Cerebellum (tissue), 4 donors: ENCODE measurements at places on chromosomes 16 and 17. TPM values are rescaled to one million over a fixed set of nuclear protein-coding genes. Genes with fewer than 3 reads are reported as not detected.

Gene CTRL
- total RNA-seq = 2.9 TPM

Gene XYLT1
- total RNA-seq = 42.9 TPM

Gene TBC1D3I
- total RNA-seq = not detected

Gene ZP2
- total RNA-seq = 0.64 TPM

Gene KRT17
- total RNA-seq = 0.27 TPM

Gene TPSAB1
- 0.27 TPM for total RNA-seq

- DNase-seq = no peak
Measured at GRCh38 chr16:12143447-12144172, 167.1 kb downstream of the SNX29 start.

- no peak for DNase-seq
Measured at GRCh38 chr16:62079236-62079635, 43.0 kb upstream of the CDH8 start.

DNA sequence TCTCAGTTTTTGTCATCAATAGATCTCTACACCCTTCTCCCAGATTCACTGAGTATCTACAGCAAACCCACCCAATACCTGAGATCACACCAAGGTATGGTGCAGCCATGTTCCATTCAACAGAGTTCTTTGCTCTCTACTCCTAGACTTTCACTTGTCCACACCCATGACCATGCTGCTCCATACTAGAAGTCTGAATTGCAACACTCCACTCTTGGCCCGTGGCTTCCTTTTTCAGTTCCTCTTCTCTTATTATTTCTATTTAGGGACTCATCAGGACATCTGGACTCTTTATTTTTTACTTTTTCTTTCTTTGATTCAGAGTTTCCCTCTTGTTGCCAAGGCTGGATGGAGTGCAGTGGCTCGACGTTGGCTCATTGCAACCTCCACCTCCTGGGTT is 37.1 kb downstream of the YWHAE start:
- no peak for DNase-seq

DNA sequence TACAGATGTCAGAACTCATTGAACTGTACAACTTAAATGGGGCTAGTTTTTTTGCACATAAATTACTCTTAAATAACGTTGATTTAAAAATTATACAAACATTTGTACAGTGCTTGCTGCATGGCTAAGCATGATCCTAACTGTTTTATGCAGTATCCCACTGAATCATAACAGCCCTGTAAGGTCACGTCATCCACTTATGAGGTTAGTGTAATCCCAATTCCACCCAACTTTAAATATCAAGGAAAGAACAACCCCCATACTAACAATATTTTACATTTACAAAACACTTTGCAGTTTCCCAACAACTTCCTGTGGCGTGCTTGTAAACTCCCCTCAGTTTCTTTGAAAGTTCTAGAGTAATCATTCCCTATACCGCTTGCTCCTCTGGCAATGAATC is 190.1 kb upstream of the SALL1 start:
- DNase-seq = no peak

- no peak for DNase-seq
Measured at GRCh38 chr16:55836158-55836611, 3.3 kb upstream of the CES1 start.

DNA sequence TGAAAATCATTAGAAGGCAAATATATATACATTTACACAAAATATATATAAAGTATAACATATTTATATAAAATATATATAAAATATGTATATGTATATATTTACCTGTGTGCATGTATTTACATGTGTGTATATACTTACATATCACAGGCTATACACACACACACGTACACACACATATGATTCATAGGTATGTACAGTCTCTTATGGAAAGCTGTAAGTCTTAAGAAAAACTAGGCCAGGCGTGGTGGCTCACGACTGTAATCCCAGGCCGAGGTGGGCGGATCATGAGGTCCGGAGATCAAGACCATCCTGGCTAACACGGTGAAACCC is 14.7 kb downstream of the TOM1L2 start:
- no peak for DNase-seq

DNA sequence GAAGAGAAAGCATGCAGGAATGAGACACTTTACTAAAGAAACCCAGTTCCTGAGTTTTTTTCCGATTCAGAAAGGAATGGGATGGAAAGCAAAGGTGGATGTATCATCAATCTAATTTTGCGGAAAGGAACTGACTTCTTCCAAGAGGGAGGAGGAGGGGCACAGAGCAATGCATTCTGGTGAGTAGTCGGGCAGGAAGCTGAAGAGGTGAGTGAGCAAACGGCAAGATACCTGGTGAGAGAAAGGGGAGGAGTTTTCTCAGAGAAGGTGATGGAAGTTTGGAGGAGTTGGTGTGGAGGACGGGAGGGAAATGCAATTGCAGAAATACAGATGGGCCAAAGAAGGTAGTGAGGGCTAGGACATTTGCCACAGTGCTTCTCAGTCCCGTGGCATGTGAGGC is 713.2 kb downstream of the KCNJ2 start:
- no peak for DNase-seq

- DNase-seq = no peak
Measured at GRCh38 chr17:13420418-13420826, 181.3 kb downstream of the HS3ST3A1 start.

DNA sequence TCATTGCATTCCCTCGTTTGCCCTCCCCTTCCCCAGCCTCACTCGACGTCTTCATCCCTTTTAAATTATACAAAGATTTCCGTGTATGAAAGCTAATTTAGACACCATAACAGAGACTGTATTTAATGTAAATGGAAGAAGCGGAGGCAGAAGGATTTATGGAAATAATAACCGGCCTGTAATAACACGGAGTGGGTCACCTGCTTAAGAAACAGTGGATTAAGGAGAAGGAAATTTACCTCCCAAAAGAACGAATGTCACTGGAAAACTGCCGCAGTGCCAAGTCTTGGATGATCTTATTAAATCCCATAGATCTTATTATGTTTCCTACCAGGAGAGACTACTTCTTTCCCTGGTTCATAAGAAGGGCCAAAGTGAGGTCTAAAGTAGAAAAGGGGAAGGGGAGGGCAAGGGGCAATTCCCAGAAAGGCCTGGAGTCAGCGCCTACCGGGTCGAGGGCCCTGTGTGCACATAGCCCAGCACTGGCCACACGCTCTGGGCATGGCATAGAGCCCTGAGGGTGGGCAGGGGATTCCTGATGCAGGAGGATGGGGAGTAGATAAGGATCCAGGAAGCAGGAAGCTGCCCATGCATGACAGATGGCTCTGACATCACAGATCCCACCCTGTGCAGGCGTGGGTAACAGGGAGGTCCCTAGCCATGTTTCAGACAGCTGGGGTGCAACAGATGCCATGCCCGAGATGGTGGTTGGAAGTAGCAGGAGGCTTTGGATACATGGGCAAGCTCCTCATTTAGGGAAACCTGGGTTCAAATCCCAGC is 56.2 kb upstream of the RPL38 start:
- DNase-seq = no peak

DNA sequence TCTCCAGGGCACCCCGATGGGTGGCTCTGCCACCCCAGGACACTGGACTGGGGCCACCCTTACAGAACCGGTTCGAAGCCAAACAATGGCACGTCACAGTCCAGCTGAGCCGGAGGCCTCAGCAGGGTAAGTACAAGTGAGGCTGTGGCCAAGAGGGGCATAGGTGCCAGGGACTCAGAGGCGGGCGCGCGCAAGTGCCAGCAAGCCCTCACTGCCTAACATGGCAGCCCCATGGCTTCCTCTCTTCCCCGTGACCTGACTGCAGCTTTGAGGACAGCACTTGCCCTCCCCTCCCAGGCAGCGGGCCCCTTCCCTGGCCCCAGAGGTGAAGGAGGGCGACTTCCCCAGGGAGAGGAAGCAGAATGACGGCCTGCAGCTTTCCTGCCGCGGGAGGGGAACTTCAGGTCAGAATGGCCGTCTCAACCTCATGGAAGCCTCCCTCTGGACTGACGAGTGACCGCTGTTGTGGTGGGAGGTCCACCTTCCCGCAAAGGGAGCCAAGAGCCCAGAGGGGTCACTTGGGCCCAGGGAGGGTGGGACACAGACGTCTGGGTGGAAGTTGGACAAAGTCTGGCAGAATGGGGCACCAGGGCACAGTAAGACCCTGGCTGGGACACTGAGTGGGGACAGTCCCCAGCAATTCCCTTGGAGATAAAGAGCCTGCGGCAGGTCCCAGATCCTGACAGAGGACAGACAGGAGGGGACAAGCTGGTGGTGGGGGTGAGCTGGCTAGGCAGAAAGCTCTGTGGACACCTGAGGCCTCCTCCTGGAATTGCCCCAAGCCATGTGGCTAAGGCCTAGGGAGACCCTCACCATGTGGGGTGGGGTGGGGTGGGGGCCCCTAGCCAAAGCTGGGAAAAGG is 52.1 kb upstream of the TOB1 start:
- DNase-seq = no peak

- DNase-seq = no peak
Measured at GRCh38 chr17:28252436-28252835, 66.6 kb upstream of the TMEM97 start.

DNA sequence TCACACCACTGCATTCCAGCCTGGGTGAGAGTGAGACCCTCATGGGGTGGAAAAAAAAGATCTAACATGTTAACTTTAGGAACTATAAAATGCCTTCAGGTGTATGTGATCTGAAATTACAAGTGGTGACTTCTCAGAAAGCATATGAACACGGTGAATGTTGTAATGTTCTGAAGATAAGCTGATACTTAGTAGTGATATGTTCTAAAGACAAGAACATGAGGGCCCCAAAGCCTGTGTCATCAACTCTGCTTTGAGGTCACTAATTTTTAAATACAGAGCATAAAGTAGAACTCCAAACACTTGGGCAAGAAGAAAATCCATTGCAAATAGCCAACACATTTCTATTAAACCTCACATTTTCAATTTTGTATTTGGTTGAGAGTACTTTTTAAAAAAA is 2.6 kb upstream of the FBF1 start:
- DNase-seq = no peak

DNA sequence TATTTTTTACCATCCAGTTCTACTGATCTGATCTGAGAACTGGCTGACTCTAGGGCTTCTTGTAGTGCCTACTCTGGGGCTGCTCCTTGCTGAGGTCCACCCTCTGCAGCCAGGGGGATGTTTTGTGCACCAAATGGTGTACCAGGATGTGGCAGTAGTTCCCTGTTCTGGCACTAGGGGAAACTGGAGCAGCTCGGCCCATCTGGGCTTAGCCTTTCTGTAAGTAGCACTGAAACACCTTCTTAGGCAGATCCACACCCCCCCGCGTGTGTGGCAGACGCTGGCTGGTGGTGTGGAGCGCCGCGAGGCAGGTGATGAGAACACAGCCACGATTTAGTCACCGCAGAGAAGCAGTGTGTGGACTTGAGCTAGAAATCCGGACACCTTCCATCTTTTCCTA is 17.0 kb downstream of the DUSP14 start:
- DNase-seq = peak; percentile 66

GRCh38 chr16:84315422-84315821 is 20.7 kb downstream of the WFDC1 start:
- no peak for DNase-seq

DNA sequence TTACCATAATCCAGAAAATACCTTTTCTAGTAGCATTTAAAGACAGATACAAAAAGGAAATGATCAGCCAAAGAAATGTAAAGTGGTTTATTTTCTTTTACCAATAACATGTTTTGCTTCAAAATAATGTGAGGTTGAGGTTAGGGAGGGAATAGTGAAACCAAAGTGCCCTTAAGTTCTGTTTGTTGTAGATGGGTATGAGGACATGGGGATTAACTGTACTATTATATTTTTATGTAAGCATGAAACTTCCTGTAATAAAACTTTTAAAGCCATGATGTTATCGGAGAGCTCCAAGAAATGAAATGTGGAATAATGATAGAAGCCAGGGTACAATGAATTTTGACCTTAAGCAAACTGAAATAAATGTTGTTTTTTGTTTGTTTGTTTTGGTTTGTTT is 9.9 kb downstream of the C16orf46 start:
- no peak for DNase-seq

- DNase-seq = no peak
Measured at GRCh38 chr16:14608604-14609003, 21.5 kb downstream of the PARN start.
